ENCODE measurements at places on chromosomes 6 and 20. TPM values are rescaled to one million over a fixed set of nuclear protein-coding genes. Genes with fewer than 3 reads are reported as not detected.

DNA sequence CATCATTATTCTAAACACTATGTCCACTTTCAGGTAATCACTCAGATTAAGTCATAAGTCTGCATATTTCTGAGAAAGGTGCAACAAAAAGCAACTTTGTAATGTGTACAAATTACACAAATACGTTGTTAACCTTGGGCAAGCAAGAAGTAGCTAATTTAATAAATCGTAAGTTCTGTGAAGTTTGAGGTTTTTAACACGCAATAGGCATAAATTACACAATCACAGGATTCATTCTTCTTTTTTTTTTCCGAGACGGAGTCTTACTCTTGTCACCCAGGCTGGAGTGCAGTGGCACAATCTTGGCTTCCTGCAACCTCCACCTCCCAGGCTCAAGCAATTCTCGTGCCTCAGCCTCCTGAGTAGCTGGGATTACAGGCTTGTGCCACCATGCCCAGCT lies 57.2 kb upstream of the F13A1 start:
- DNase-seq: no peak

The TBXT gene
- 0.25 TPM for total RNA-seq

The GGTLC1 gene
- not detected for total RNA-seq

DNA sequence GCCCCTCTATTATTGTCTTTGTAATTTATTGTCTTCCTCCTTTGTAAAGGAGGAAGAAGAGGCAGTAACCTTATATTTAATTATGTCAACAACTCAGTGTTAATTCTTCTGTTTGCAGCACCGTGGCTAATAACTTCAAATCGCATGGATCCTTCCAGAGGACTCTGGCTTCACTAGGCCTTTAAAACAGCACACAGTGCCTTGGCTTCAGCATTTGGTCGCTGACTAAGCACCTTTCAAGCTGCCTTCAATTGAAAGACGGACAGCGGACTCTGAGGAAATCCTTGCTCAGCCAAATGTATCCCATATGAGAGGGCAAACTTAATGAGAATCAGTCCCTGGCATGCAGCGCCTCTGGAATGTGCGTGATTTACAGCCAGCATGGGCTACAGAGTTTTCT lies 64.2 kb downstream of the SGK1 start:
- DNase-seq: no peak

The PPIL6 gene
- 1.3 TPM for total RNA-seq

GRCh38 chr20:58723628-58723984 lies 31.0 kb downstream of the NPEPL1 start:
- no peak for DNase-seq

The TCF19 gene
- total RNA-seq: 10.0 TPM

The FRMD1 gene
- not detected for total RNA-seq

DNA sequence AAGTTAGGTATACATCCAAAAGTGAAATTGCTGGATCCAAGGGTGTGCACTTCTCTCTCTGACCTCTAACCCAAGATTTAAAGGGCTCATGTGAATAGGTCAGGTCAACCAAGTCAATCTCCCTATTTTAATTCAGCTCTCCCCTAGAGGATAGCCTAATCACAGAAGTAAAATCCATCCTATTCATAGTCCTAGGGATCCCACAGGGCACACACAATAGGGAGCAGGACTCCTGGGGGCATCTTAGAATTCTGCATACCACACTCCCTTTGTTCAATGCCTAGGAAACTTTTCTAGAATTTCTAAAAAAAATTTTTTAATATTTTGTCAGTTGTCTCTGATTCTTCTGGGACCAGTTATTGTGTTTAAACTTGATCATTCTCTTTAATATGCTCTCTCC lies 35.1 kb downstream of the CST9L start:
- no peak for DNase-seq

DNA sequence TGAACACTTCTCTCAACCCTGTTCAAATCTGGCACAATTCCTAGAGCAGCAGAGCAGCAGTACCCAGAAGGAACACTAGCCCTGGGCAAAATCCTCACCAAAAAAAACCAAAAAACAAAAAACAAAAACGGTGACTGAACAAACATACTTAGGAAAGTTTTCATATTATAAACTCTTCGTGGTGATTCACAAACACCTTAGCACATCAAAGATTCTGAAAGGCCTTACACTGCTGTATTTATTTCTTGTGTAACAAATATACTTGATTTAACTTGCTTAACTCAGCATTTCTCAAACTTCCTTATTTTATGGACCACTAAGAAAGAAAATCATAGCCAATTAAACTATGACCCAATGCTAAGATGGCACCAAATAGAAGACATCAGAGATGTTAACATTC lies 57.8 kb upstream of the RREB1 start:
- DNase-seq: no peak

DNA sequence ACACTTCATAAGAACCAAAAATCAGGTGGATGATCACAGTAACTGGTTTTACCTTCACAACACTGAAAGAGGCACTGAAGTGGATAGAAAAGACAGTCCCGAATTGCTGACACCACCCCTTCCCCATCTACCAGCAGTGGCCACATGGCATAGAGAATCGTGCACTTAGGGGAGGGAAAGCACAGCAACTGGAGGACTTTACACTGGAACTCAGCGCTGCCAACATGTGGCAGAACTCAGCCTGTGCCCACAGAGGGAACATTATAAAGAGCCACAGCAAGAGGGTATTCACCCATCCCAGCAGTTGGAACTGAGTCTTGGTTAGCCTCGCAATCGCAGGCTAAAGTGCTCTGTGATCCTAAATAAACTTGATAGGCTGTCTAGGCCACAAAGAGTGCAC lies 6.5 kb upstream of the KIAA1586 start:
- DNase-seq: no peak

GRCh38 chr6:11830520-11830919 lies 51.9 kb upstream of the ADTRP start:
- no peak for DNase-seq

The GJA10 gene
- not detected for total RNA-seq

GRCh38 chr20:41786158-41786557 lies 168.0 kb upstream of the CHD6 start:
- DNase-seq: no peak

- peak; percentile 82 for DNase-seq
Measured at GRCh38 chr20:58228484-58229197, at the start of gene ANKRD60. ANKRD60 (minus strand) TSS chr20:58228653; CDS start chr20:58228653, 0 bp downstream.

The EDN3 gene
- total RNA-seq: 0.17 TPM

The LINC00237 gene
- total RNA-seq: 0.69 TPM

The ENPP5 gene
- total RNA-seq: 7.8 TPM

DNA sequence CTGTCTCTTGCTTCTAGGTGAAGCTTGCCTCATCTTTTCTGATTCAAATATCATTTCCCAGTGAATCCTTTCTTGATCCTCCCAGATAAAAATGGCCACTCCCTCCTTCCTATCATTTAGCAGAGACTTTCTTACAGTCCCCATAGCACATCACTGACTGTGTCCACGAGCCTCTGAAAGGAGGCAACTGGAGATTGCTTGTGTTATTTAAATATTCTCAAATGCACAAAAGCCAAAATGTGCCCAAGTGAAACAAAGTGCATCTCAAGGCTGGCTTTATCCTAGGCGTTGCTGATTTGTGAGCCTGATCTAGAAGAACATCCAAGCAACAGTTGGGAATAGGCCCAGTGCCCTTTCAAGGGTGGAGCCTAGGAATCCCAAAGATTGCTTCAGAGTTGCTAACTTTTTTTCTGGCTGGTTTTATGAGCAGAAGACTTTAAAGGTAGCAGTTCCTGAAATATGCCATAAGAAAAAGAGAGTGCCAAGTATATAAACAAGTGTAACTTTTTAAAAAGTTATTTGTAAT lies 393.6 kb downstream of the CD83 start:
- no peak for DNase-seq

The CASS4 gene
- not detected for total RNA-seq

DNA sequence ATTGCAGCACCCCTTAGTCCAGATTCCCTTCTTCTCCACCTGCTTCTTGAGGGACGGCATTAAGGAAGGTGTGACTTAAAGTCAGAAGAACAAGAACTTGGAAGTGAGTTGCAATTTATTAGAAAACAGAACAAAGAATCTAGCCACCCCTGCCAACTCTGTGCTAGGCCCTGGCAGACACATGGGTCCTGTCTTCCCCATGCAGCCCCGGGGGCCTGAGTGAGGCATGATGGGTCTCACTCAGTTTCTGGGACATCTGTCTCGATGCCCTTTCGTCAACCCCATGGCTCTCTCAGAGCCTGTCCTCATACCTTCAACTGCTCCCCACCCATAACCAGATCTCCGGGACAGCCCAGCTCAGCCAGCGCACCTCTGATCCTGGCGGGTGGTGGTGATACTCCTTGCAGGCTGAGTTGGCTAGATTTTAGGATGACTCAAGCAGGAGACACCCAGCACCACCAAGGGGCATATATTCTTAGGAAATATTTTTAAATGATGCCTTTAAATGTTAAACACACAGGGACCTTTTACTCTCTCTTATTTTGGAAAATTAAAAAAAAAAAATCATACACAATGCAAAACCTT lies 143.2 kb upstream of the RNF24 start:
- no peak for DNase-seq

All from H1 (cell line).